Bronchial smooth muscle cell (primary cell): ENCODE measurements at places on chromosomes 16 and 17. TPM values are rescaled to one million over a fixed set of nuclear protein-coding genes. Genes with fewer than 3 reads are reported as not detected.

Gene CCL18
- total RNA-seq: not detected in 2 replicates

Gene PRAC2
- total RNA-seq: not detected in 2 replicates

Gene TEKT5
- 0.34 TPM in 1 of 2 replicates, not detected in the other for total RNA-seq

Gene HOXB5
- 0.09 and 0.16 TPM in 2 replicates for total RNA-seq

Gene CCL1
- not detected in 2 replicates for total RNA-seq
